GF-D8 (cell line): ENCODE measurements at places on chromosomes 2 and 18.
A peak's percentile ranks its signal among the peaks of the same experiment; 100 is the strongest.

DNA sequence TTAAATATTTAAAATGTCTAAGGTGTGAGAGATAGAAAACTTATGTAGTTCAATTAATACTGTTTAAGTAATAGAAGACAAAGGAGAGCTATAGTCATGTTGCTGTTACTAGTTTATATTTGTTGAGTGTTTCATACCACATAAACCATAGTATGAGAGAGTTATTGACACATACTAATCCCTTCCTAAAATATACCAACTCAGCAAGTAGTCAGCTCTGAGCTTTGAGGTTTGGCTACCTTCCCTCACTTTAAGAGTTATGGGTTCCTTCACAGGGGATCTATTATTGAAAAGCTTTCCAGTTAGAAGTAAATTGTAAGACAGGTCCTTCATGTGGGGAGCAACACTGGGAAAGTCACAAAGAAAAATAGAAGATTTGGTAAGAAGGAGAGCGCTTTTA, 701.6 kb upstream of the ZEB2 start:
- no peak for DNase-seq

DNA sequence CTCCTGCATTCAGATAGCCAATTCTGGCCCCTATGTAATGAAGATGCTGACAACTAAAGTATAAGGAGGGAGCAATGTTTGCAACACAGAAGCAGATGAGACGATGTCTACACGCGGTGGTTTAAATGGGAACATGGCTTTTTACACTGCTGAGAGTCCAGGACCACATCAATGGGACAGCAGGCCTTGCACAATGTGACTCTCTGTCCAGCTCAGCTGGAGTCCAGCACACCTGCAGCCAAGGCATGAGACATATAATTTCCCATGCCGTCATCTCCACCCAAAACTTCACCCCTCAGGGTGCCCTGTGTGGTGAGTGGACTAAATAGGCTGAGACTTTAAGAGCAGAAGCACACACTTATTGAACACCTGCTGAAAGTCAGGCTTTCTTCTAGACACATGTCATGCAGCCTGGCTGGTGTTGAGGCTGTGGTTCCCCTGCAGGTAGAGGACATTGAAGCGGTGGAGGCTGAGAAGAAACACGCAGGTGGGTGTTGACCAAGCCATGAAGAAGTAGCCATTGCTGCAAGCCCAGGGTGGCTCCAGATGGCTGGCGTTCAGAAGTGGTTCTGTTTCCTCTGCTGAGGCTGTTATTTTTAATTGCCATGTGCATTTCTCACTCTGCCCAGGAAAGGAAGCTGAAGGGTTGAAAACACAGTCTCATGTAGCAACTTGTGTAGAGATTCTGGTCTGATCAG, 345.6 kb downstream of the MYCN start:
- no peak for DNase-seq

- peak; percentile 84 for DNase-seq
Measured at GRCh38 chr2:136324966-136325365, 207.0 kb upstream of the CXCR4 start.

DNA sequence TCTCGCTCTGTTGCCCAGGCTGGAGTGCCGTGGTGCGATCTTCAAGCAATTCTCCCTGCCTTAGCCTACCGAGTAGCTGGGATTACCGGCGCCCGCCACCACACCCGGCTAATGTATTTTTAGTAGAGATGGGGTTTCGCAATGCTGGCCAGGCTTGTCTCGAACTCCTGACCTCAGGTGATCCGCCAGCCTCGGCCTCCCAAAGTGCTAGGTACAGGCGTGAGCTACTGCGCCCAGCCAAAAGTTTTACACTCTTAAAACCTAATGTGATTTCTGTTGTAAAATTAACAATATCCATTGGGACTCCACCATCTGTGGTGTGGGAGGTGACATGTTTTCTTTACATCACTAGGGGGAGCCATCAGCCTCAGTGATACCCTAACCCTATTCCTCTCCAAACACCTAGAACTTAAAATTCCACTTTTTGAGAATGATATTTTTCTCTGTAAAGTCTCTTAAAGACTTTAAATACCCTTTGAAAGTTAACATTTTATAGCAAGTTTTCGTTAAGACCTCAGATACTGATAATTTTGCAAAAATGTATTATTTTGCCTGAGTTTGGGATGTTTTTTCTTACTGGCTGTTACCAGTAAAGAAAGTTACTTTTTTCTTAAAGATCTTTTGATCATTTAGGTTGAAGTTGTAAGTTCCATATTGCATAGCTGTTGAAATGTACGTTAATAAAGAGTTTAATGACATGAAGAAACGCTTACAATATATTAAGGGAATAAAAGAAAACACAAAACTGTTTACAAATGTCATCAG, 11.6 kb upstream of the EIF2AK2 start:
- peak; percentile 30 for DNase-seq

DNA sequence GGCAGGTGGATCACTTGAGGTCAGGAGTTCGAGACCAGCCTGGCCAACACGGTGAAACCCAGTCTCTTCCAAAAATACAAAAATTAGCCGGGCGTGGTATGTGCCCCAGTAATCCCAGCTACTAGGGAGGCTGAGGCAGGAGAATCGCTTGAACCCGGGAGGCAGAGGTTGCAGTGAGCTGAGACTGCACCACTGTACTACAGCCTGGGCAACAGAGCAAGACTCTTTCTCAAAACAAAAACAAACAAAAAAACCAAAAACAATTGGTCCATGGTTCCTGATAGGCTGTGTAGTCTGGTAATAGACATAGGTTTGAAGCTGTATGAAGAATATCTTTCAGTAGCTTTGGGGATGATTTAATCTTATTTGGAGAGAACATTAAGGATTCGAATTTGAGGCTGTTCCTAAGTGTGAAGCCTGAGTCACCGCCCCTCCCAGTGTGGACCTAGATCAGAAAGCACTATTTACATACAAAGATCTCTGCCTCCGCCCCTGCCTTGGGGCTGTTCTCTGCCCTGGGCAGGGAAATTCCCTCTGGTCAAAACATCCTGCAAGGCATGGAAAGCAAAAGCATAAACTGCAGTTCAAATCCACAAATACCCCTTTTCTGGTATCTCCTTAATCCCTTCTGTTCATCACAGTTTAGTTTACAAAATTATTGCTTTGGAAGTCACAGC, 52.8 kb upstream of the PMAIP1 start:
- DNase-seq = no peak

DNA sequence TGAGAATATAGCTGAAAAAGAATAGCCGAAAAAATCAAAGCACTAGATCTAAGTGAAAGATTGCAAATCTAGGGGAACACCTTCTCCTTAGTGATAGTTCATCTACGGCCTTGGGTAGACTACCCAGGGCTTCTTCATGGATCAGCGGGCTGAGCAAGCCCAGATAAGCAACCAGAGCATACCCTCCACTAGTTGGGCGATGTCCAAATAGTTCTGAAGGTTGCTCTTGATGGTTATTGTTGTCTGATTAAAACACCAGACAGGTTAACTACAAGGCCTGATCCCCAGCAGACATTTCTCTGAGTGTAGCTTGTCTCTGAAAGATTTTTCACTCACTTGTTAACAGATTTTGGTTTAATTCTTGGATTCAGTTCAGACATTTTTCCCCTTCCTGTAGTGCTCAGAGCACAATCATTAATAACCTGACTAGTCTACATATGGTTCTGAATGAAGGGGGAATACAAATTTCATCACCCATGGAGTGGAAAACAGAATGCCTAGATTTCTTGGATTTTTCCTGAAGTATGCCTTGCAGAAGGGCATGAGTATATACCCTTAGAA, 99.6 kb downstream of the BABAM2 start:
- DNase-seq = no peak
